Regular cardiac myocyte (primary cell): ENCODE measurements at places on chromosomes 3 and 15. TPM values are rescaled to one million over a fixed set of nuclear protein-coding genes. Genes with fewer than 3 reads are reported as not detected.

GOLGA8M gene
- 0.19 and 0.56 TPM in 2 replicates for total RNA-seq

EFCC1 gene
- under 0.01 TPM in 1 of 2 replicates, not detected in the other for total RNA-seq

SUCNR1 gene
- total RNA-seq = 6.5 and 6.7 TPM in 2 replicates

SH3GL3 gene
- total RNA-seq = not detected in 2 replicates

OXTR gene
- total RNA-seq = 15.0 and 29.9 TPM in 2 replicates

ACVR2B gene
- 1.9 and 3.7 TPM in 2 replicates for total RNA-seq

MUC4 gene
- not detected in 2 replicates for total RNA-seq
